ENCODE measurements at places on chromosomes 4 and X.

DNA sequence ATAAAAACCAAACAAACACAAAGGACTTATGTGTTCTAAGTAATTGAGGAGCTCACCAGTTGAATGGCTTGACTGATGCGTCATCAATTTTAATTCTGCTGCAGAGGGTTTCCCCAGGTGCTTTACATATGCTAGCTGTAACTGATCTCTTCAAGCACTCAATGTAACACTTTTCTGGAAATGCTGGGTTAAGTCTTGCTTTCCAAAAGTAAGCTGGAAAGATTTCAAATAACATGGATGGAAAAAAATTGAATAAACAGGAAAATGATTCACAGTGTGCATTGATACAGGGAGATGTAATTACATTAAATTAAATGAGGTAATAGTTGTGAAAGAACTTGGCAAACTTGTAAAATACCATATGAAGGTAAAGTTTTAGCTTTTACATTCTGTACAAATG lies 186.7 kb upstream of the WDFY3 start:
- no peak for DNase-seq

DNA sequence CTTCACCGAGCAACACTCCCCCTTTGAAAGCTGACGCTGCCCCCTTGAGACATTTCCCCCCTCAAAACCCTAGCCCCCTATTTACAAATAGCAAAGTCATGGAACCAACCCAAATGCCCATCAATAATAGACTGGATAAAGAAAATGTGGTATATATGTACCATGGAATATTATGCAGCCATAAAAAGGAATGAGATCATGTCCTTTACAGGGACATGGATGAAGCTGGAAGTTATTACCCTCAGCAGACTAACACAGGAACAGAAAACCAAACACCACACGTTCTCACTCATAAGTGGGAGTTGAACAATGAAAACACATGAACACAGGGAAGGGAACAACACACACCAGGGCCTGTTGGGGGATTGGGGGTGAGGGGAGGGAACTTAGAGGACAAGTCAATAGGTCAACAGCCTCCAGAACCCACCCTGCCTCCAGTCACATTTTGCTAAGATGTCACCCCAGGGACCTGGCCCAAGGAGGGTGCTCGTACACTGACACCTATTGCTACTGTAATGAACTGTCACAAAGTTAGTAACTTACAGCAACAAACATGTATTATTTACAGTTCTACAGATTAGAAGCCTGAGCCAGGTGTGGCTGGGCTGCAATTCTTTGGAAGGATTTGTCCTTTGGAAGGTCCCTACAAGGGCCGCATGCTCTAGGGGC lies 20.6 kb downstream of the SCD5 start:
- DNase-seq, result no peak

DNA sequence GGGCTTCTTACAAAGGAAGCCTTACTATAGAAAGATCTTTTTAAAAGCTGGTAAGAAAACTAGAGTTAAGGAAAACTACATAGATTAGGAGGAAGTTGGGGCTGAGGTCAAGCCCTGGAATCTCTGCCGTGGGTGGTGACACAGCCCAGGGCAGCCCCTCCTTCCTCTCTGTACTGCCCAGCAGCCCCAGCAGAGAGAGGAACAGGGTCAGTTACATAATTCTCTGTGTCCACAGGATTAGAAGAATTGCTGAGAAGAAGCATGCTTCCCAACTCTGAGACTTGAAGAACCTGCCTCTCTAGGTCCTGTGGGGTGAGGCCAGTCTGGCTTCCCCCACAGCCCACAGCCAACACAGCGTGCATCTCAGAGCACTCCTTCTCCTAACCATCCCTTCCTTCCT lies 9.2 kb upstream of the ABLIM2 start:
- no peak for DNase-seq

- DNase-seq, result no peak
These were observed 30.5 kb downstream of the PAGE2 start for GRCh38 chrX:55119271-55119670.

DNA sequence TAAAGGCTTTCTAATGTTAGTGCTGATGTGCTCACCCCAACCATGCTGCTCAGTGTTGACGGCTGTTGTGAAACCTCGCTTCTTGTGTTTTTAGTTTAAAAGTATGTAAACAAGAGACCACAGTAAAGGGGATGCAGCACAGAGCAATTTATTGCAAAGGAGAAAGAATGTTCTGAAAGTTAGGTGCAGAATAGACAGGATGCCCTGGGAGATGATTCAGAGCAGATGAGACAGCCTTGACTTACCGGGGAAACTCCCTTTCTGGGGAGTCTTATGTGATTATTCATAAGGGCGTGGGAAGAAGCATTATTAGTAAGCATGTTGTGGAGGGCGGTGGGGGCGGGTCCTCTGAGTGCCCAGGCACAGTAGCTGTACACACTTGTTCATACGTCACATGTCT lies 47.7 kb downstream of the EVC start:
- DNase-seq, result no peak

- DNase-seq, result no peak
These were observed 191.7 kb upstream of the EPHA5 start for GRCh38 chr4:65861993-65862392.

- DNase-seq, result peak; percentile 91
These were observed 37.0 kb upstream of the ATP6AP2 start for GRCh38 chrX:40543661-40544328.

DNA sequence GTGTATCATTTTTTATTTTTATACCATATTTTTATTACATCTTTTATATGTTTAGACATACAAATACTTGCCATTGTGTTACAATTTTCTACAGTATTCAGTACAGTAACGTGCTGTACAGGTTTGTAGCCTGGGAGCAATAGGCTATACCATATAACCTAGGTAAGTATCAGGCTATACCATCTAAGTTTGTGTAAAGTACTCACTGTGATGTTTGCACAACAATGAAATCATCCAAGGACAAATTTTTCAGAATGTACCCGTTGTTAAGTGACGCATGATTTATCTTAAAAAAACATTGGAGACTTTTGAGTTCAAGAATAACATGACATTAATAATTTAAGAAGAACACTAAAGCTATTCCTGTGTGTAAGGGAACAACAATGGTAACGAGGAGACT lies 96.0 kb upstream of the LEF1 start:
- DNase-seq, result no peak

GRCh38 chrX:152601848-152602616 lies 35.7 kb upstream of the GABRQ start:
- DNase-seq, result peak; percentile 15

DNA sequence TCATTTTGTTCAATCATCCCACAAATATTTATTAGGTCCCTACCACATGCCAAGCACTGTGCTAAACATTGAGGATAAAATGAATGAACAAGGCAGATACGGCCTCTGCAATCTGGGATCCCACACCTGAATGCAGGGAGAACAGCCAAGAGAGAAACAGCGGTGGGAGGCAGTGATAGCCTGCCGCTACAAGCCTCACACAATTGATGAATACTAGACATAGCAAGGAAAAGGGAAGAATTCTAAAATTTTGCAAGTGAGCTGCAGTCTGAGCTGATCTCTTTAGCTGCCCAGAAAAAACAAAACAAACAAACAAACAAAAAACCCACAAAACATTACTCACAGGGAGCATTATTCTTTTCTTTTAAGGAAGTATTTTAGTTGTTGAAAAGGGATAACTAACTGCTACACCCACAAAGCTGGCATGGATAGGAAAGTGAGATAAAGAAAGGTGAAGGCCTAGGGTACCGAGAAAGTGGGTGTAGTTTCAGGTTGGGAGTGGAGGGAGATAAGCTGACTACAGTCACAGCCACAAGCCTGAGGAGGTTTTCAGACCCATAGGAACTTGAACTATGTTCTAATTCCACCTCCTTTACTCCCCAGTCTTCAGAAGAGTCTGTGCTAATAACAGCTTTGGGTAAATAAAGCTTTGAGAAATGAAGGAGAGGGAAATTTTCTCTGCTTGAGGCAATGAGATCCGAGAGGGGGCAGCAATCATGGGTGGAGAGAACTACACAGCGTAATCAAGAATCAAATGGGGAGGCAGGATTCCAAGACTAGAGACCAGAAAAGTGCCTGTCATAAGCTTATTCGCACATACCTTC lies 85.4 kb downstream of the SH3RF1 start:
- no peak for DNase-seq

DNA sequence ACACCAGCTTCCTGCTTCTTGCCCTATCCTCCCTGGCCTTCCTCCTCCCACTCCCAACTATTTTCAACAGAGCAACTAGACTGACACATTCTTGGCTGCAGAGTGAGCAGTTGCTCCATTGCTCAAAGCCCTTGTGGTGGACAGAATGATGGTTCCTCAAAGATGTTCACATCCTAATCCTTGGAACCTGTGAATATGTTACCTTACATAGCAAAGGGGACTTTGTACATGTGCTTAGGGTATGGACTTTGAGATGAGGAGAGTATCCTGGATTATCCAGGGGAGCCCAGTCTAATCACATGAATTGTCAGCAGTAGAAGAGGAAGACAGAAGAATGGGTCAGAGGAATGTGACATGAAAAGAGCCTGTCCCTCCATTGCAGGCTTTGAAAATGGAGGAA lies 24.9 kb upstream of the HOPX start:
- no peak for DNase-seq
